Panc1 (cell line): ENCODE measurements at places on chromosomes 2 and 18.

GRCh38 chr2:176088048-176088936, 4.2 kb upstream of the HOXD13 start:
- DNase-seq: no peak

DNA sequence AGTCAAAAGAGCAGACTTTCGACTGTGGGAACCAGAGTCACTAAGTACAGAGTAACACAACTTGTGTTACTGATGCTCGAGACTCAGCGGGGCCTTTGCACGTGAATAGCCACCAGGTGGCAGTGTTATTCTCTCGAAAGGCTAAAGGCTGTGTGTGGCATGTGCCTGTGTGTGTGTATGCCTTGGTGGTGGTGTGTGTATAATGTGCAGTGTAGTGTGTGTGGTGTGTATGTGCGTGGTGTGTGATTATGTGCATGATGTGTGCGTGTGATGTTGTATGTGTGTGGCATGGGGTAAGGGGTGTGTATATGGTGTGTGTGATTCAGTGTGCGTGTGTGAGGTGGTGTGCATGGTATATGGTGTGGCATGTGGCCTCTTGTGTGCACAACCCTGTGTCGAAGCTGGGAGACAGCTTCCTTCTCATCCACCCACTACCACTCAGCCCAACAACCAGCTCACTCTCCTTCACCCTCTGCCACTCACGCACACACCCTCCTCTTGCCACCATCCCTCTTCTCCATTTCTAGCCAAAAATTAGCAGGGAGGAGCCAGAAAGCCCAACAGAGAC, 83.0 kb upstream of the ZNF532 start:
- peak; percentile 73 for DNase-seq

DNA sequence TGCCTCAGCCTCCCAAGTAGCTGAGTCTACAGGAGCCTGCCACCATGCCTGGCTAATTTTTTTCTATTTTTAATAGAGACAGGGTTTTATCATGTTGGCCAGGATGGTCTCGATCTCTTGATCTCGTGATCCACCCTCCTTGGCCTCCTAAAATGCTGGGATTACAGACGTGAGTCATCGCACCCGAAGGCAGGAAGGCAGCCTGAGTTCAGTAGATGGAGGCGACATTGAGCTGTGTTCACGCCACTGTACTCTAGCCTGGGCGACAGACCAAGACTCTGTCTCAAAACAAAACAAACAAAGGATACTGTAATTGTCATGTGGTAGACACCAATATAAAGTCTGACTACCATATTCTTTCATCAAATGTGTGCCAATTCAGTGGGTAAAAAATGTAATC, 500.9 kb upstream of the DSEL start:
- DNase-seq: no peak

DNA sequence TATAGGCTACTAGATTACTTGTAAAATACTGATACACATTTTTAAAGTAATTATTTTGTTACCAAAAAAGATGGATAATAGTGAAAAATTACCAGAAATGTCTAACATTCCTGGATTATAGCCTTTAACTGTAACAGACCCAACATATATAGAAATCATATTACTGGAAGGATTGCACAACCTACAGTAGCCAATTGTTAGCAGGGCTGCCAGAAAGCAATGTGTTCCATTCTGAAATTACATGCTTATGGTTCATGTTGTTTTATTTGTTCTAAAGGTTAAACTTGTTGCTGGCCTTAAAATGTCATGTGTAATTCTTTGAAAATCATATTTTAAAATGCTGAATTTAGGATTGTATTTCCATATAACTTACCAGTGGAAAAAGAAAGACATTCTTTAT, 793.6 kb upstream of the ACVR2A start:
- no peak for DNase-seq

GRCh38 chr2:221896505-221897151, 324.5 kb upstream of the EPHA4 start:
- no peak for DNase-seq
